ENCODE measurements at places on chromosomes 4 and X.
A peak's percentile ranks its signal among the peaks of the same experiment; 100 is the strongest.

DNA sequence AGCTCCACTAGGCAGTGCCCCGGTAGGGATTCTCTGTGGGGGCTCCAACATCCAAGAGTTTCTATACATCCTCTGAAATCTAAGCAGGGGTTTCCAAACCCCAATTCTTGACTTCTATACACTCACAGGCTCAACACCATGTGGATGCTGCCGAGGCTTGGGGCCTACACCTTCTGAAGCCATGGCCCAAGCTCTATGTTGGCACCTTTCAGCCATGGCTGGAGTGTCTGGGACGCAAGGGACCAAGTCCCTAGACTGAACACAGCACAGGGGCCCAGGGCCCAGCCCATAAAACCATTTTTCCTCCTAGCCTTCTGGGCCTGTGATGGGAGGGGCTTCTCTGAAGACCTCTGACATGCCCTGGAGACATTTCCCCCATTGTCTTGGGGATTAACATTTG lies 511.8 kb downstream of the TRAM1L1 start:
- no peak for DNase-seq

DNA sequence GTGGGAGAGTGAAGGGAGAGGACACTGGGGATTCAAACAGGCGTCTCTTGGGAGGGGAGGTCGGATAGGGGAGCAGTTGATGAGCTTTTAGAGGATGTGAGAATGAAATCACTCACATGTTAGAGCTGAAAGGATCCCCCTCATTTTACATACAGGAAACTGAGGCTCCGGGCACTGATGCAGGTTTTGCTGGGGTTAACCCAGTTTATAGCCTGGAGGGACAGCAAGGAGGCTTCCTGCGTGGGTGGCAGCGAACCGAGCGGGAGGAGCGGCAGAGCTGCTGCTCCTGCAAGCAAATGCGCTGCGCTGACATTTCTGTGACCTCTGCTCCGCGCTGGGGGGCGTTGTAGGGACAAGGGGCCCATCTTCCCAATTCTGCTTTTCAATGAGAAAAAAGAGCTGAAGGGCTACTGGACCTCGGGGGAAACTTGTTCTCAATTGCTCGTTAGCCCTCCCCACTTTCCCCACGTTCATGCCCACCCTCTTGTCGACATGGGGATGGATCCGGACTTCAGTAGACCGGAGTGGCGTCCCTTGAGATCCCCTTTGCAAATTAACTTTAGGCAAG lies 1.2 kb upstream of the NEUROG2 start:
- no peak for DNase-seq

DNA sequence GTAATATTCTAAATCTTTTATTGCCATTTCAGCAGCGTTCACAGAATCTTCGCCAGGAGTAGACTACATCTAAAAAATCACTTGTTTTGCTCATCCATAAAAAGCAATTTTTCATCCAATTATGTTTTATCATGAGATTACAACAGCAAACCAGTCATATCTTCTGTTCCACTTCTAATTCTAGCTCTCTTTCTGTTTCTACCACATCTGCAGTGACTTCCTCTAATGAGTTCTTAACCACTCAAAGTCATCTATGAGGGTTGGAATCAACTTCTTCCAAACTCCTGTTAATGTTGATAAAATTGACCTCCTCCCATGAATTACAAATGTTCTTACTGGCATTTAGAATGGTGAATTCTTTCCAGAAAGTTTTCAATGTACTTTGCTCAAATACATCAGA lies 174.4 kb upstream of the BRWD3 start:
- no peak for DNase-seq

- DNase-seq, result no peak
Measured at GRCh38 chr4:139777757-139778156, 112.1 kb downstream of the MGST2 start.

GRCh38 chrX:134570509-134570846 lies 87.8 kb downstream of the PLAC1 start:
- DNase-seq, result no peak

DNA sequence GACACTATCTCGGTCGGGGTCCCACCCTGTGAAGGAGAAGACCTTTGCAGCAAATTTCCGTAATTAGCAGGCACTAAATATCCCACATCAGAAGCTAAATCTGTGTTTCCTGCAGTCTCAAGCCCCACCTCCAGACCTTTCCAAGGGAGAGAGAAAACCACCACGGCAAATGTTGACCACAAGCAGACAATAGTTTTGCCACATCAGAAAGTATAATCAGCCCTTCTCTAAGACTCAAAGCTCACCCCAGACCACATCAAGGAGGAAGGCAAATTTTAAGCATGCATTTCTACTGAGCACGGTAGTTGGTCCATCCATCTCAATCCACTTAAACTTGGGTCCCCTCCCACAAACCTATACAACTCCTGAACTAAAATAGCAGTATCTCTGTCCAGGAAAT lies 398.5 kb downstream of the GPM6A start:
- DNase-seq, result peak; percentile 44

- no peak for DNase-seq
Measured at GRCh38 chr4:108205859-108206258, 37.1 kb upstream of the LEF1 start.

DNA sequence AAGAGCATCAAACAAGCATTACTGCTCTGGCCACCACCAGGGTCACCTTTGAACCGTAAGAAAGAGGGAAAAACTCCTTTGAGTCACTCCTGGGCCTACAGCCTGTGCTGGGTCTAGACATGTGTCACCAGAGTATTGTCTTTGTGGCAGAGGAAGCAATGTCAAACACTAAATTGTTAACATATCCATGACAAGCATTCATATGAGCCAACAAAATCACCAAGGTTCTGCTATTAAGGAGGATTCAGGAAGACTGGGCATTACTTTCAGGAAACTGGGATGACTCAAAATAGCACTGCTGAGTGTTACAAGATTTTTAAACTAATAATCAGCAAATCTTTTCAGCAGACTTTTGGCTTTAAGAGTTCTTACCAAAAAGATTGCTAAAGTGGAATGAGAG lies 28.1 kb downstream of the LGI2 start:
- no peak for DNase-seq

DNA sequence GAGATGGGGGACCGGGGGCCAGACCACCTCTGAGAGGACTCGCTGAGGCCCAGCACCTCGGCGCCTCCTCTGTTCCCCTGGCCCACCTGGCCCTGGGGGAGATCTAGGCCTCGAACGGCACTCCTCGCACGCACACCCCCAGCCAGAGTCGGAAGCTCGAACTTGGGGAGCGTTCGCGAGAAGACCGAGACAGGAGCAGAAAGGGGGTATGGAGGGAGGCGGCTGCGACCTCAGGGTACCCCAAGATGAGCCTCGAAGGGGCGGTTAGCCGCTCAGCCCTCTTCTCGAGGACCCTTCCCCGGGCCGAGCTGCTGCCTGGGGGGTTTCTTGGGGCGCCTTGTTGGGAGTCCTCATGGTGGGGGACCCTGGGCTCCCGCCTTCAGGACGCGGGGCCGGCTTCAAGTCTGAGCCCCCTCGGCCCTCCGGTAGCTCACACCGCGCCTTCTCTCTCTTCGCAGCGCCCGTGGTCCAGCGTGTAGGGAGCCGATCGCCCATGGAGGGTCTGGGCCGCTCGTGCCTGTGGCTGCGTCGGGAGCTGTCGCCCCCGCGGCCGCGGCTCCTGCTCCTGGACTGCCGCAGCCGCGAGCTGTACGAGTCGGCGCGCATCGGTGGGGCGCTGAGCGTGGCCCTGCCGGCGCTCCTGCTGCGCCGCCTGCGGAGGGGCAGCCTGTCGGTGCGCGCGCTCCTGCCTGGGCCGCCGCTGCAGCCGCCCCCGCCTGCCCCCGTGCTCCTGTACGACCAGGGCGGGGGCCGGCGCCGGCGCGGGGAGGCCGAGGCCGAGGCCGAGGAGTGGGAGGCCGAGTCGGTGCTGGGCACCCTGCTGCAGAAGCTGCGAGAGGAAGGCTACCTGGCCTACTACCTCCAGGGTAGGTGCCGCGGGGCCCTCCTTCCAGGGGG lies 706 bp downstream of the DUSP9 start:
- no peak for DNase-seq

DNA sequence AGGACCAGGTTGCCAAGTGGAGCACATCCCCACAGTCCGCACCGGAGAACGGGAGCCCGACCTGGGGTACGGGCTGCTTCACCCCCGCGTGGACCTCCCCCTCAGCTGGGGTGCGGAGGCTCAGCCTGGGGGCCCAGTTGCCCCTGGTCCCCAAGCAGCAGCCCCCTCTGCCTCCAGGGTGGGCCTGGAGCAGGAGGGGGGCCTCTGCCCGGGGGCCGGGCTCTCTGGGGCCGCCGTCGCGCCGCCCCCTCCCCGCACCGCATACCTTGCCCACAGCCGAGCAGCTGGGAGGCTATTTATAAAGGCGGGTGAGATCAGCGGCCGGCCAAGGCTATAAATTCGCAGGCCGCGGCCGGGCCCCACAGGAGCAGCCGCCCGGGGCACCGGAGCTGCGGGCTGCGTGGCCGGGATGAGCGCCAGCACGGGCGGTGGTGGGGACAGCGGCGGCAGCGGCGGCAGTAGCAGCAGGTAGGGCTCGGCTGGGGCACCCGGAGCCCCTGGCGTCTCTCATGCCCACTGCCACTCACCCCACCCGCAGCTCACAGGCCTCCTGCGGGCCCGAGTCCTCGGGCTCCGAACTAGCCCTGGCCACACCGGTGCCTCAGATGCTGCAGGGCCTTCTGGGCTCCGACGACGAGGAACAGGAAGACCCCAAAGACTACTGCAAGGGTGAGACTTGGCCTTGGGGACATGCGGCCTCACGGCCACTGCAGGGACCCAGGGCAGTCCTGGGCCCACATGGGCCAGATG lies at the start of gene SRPK3:
Gene SRPK3, plus strand, starts transcription at position 364 of the 750 bp plus-strand sequence. Its CDS starts 46 bp downstream, at position 410.
- no peak for DNase-seq

- DNase-seq, result no peak
Measured at GRCh38 chrX:65587616-65588526, 53.3 kb upstream of the LAS1L start.

DNA sequence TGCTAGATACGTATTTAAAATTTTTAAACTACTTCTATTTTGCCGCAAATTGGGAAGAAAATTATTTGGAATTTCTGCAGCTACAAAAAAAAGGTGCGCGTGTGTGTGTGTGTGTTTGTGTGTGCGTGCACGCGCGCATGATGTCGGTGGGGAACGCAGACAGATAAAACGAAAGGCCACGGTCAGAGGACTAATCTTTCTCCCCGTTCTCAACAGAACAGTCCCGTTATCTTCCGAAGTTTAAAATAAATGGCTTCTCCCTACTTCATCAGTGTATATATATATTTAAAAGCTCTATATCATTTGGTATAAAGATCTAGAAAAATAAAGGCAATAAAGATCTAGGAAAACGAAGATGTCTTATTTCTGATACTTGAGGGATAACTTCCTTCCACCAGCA lies 1.5 kb downstream of the MGARP start:
- no peak for DNase-seq

GRCh38 chr4:119039779-119040178 lies 95.9 kb upstream of the MYOZ2 start:
- no peak for DNase-seq

Data from kidney epithelial cell (primary cell).